Hypothalamus (tissue), 51 donors: ENCODE measurements at places on chromosomes 6 and 20.

- DNase-seq = no peak
These were observed 58.5 kb downstream of the DLL1 start for GRCh38 chr6:170232186-170233002.

GRCh38 chr20:59177266-59178250 is 13.9 kb downstream of the ZNF831 start:
- no peak for DNase-seq

DNA sequence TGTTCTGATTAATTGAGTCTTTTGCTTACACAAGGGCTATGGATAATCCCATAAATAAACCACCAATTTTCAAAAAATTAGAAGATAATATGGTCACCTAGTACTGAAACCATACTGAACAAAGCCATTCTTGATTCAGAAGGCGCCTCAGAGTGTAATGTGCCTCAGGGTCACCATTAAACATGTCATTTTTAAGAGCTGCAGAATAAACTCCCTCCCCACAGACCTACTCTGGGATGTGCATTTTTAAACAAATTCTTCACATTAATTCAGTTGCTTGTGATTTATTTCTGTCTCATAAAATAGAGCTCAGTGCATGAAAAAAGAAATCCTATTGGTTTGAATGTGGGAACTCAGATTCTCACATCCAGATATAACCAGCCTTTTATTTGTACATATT is 202.1 kb upstream of the HEY2 start:
- DNase-seq = no peak

- no peak for DNase-seq
These were observed 5.7 kb upstream of the OSTM1 start for GRCh38 chr6:108080010-108080780.

- DNase-seq = no peak
These were observed 3.1 kb downstream of the BPIFB4 start for GRCh38 chr20:33082546-33082945.

DNA sequence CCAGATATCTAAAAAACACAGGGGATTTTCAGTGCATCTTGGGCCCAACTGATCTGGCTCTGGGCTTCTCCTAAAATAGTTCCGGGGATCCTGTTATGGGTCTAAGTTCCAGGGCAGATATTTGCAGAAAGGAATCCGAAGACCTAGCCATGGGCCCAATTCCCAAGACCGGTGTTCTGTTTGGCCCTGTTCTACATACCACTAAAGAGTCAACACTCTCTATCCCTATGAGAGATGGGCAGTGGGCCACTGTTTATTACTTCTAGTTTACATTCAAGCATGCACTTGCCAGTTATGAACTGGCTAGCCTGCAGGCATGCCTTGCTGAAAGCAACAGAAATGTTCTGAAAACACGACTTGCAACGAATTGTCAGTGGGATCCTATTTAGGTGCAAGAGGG is 87.4 kb upstream of the PLCB4 start:
- DNase-seq = no peak

- no peak for DNase-seq
These were observed 260.7 kb downstream of the ALDH8A1 start for GRCh38 chr6:134689177-134689576.

DNA sequence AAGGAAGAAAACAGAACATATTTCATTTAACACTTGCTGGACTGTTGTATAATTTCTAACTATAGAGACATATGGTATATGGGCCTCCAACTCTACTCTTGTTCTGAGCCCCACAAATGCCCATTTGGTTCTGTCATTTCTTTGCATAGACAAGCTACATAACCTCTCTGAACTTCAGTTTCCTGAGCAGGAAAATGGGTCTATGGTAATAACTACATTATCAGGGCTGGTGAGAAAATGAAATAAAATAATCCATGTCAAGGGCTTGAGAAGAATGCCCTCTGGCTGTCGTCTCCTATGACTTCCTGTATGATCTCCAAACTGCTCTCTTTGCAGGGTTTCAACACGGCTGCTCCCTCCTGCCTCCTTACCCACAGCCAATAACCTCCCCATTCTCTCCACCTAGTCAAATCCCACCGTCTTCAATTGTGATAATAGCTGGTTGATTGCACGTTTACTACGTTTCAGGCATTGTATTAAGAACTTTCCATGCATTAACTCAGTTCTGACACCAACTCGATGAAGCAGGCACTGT is 12.0 kb downstream of the ZCCHC3 start:
- DNase-seq = no peak

GRCh38 chr20:14922503-14923267 is 585.3 kb upstream of the FLRT3 start:
- no peak for DNase-seq

- DNase-seq = no peak
These were observed 4.3 kb downstream of the EYA4 start for GRCh38 chr6:133245422-133245903.

- no peak for DNase-seq
These were observed 387.9 kb downstream of the LMBRD1 start for GRCh38 chr6:69408886-69409285.

- DNase-seq = no peak
These were observed 26.5 kb downstream of the CD109 start for GRCh38 chr6:73722318-73723060.

- no peak for DNase-seq
These were observed 1.2 kb upstream of the SRC start for GRCh38 chr20:37344506-37345338.

DNA sequence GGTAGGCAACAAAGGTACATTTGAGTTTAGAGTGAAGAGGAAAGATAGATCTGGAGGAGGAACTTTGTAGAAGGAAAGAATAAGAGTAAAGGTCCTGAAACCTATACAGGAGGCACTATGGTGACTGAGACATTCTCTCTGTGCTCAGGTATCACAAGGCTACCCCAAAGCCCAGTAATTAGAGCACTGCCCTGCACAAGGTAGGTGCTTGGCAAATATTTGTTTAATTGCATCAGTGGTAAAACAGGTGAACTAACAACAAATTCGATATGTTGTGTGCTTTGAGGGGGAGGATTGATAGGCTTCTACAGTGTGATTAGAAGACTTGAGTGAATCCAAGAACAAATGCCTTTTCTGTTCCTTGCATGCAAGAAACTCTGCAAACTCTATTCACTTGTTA is 6.8 kb upstream of the TSHZ2 start:
- DNase-seq = no peak

- no peak for DNase-seq
These were observed 298.5 kb upstream of the TBX18 start for GRCh38 chr6:85062884-85063283.

- no peak for DNase-seq
These were observed 2.6 kb downstream of the CD164 start for GRCh38 chr6:109379711-109380110.

- peak; percentile 9 for DNase-seq
These were observed 178.7 kb downstream of the TAF4 start for GRCh38 chr20:61886721-61887595.

DNA sequence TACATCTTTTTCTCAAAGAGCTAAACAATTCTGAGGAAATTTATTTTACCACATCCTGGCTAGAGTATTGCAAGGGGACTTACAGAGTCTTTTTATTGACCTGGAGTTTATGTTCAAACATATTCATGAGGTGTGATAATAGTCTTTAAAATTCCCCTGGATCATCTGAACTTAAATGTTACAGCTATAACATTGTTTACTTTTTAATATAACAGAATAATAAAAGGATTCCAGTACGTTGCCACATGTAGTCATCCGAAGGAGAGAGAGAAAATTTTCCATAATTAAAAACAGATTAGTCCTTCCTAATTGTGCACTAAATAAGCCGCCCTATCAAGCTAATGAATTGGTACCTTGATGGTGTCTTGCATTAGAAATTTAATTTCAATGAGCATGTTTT is 765.4 kb upstream of the MAP3K7 start:
- no peak for DNase-seq

DNA sequence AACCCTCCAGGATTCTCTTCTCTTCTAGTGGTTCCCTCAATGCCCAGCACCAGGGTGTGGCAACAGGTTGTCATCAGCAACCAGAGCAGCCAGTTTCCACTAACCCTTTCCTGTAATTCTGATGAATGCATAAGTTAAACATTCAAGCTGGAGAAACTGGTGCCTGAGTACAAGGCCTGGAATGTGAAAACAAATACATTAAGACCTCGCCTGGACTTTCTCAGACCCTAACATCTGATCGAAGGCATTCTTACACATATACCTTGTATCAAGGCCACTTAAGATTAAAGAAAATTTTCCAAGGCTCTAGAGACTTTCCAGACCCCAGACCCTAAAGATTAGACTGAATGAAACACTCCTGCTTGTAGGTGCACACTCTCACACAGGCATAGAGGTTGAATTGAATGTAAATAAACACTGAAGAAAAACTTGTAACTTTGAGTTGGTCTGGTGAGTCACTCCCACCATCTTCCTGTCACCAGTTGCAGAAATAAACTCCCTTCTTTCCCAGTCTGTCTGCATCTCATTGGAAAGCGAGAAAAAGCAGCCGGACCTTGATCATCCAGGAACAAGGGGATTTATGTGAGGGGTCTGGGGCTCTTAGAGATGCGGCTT is 9.0 kb downstream of the LRP11 start:
- no peak for DNase-seq

GRCh38 chr20:53328961-53329360 is 264.7 kb downstream of the ZNF217 start:
- DNase-seq = no peak

GRCh38 chr20:58375759-58376352 is 13.2 kb upstream of the VAPB start:
- no peak for DNase-seq

- DNase-seq = no peak
These were observed 129.0 kb upstream of the PTPN1 start for GRCh38 chr20:50381075-50381732.

- DNase-seq = no peak
These were observed 42.6 kb upstream of the MRGBP start for GRCh38 chr20:62753626-62754025.

DNA sequence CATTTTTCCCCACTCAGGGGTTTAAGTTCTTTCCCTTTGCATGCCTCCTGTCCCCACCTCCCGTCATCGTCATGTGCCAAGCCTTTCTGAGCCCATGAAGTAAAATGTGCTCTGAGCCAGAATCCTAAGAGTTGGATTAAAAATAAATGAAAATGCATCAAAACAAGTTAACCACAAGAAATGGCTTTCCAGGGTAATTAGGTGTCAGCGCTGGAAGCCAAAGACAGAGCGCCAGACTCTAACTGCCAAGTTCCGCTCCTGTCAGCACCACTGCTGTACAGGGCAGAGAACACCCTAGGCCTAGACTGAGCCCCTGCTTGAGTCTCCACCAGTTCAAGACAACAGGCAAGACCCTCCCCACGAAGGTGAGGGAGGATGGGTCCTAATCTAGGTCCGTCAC is 5.5 kb upstream of the C20orf202 start:
- no peak for DNase-seq

- no peak for DNase-seq
These were observed 7.6 kb downstream of the TREM1 start for GRCh38 chr6:41278699-41279405.

DNA sequence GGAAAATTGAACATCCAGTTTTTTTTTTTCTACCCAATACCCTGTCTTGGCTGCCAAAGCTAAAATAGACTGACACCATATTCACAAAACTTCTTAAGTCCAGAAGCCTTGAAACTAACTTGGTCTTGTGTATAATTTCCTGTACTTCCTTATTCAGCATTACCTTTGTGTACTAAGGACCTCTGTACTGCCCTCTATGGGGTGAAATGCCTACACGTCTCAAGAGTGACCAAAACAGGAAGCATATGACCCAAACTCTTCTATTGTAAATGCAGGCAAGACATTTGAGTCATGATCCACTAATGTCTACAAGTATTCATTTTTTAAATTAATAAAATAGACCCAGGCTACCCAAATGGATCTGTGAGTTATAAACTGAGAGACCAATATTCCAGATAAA is 50.4 kb downstream of the HMGCLL1 start:
- DNase-seq = no peak

DNA sequence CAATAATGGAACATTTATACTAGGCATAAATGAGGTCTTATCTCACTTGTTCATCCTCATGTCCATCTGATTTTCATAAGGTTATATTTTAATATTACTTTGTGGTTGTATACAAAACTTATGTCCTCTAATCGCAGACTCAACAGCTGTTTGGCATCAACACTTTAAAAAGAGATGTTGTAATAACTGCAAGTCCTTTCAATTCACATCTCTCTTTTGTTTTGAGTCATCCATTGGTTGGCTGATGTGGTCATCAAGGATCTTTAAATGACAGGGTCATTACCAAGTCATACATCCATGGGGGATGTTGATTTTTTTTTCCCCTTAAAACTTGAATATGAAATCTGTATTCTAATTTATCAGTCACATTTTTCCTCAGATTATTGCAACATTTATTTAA is 299.4 kb upstream of the NRSN1 start:
- no peak for DNase-seq

GRCh38 chr6:152054441-152054840 is 247.0 kb downstream of the ESR1 start:
- DNase-seq = no peak

- DNase-seq = peak; percentile 66
These were observed 152.1 kb upstream of the RNF24 start for GRCh38 chr20:4167261-4168021.

GRCh38 chr20:967796-968742 is 34.0 kb downstream of the RSPO4 start:
- no peak for DNase-seq

DNA sequence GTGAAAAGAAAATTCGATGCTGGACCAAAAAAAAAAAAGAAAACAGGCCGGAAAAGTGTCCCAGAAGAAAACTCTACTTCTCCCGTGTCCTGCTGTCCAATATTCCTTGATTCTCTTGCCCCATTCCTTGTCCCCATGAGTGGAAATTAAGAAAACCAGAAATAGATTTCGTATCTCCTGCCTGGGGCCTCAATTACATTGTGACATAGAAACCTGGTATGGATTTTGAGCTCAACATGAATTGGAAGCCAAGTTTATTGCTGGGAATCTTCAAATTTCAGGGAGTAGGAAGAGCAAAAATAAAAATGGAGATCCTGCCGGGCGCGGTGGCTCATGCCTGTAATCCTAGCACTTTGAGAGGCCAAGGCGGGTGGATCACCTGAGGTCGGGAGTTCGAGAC is 11.9 kb downstream of the ISM1 start:
- DNase-seq = no peak

GRCh38 chr20:63778034-63778752 is 38.6 kb downstream of the SLC2A4RG start:
- DNase-seq = no peak

DNA sequence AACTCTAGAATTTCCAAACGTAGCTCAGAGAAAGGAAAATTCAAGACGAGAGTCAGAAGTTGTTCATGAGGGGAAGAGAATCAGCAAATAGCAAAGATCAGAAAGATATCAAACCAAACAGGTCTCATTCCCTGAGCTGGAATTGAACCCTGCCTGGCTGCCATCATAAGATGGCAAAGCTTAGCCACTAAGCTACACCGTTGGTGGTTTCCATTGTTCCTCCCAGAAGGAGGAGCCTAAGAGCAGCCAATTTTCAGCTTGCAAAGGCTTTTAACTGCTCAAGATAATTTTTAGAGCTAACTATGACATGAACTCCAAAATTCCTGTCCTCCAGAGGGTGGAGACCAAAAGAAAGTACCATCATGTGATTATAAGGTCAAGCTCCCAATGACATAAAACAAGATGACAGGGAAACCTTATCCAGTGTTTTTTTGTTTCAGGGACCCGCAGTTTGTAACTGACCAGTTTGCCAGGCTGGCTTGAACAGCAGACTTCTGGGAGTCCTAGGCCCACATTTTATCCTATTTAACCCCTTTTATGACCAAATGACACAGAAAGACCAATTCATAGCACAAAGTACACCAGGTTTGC is 55.9 kb downstream of the COL11A2 start:
- DNase-seq = no peak

- DNase-seq = no peak
These were observed 56.7 kb upstream of the IRAK1BP1 start for GRCh38 chr6:78810698-78811097.

- DNase-seq = no peak
These were observed at the start of gene C6orf118 for GRCh38 chr6:165308926-165309731. Gene C6orf118 (minus strand): TSS chr6:165309605. CDS start chr6:165309586, 19 bp downstream.
